CD4-positive, alpha-beta T cell treated with Interleukin-15 for 1 hour (primary cell): ENCODE measurements at places on chromosomes 3 and 15.

DNA sequence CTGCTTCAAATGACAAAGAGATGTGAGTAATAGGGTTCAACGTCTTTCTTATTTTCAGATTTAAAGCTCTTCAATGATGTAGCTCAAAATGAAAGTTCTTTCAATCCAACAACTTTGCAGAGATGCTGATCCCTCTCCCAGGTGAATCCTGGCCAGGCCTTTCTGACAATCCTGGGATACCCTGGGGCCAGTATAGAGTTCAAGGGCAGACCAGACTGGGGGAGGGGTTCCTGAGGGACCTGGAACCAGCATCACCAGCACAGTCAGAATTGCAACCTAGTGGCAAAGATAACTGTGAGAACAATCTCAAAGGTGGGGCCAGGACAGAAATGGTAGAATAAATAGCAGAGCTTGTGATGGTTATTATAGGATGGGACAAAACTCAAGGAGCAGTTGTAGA, 19.7 kb upstream of the NCK1 start:
- no peak for DNase-seq

DNA sequence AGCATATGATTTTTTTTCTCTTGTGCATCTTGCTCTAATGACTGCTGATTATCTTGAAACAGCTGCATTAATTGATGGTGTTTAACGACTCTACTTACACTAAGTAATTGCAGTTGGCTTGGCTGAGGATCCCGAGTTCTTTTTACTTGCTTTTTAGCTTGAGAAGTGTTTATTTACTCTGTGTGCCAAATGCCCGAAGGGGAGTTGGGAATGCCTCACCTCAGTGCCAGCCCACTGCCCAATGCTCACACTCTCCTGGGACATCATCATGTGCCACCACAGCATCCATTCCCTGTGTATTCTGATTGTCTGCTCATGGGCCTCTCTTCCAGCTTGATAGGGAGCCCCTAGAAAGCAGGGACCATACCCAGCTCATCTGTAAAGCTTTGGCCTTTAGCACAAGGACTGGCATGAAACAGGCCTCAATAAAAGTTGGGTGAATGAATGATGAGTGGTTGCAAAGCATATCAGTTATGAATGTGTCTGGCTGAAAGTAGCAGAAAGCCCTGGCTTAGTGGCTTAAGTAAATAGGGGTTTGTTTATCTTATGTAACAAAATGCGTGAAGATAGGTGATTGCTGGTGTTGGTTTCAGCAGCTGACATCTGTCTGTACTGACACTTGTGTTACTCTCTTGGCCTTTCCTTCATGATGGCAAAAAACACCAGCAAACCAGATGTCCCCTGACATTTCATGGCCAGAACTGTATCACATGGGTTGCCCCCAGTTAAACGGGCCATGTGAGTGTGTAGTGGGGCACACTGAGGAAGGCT, 8.1 kb downstream of the PXYLP1 start:
- DNase-seq = no peak

- no peak for DNase-seq
Observed at GRCh38 chr15:28112101-28112760, 13.1 kb upstream of the OCA2 start.

GRCh38 chr3:156201411-156202405, 81.3 kb downstream of the KCNAB1 start:
- no peak for DNase-seq

GRCh38 chr15:82934100-82934880, 18.2 kb downstream of the HOMER2 start:
- no peak for DNase-seq

- DNase-seq = no peak
Observed at GRCh38 chr15:49372366-49372765, 50.7 kb upstream of the FGF7 start.
